ENCODE measurements at places on chromosomes 13 and 19.

GRCh38 chr13:62482351-62482750 lies 1066.7 kb upstream of the PCDH20 start:
- DNase-seq, result no peak

- peak; percentile 55 for DNase-seq
These were observed 15.7 kb downstream of the PLIN3 start for GRCh38 chr19:4851551-4852290.

- no peak for DNase-seq
These were observed 8.3 kb downstream of the TEKTIP1 start for GRCh38 chr19:3547301-3547731.

- no peak for DNase-seq
These were observed 7.6 kb downstream of the MEF2B start for GRCh38 chr19:19162495-19162894.
